Activated naive CD8-positive, alpha-beta T cell treated with anti-CD3 and anti-CD28 coated beads, Interleukin-2, amount 10 ng/mL, durations not matched to agents 7 days and 5 days (primary cell): ENCODE measurements at places on chromosomes 11 and 22. TPM values are rescaled to one million over a fixed set of nuclear protein-coding genes. Genes with fewer than 3 reads are reported as not detected.

The AGBL2 gene
- total RNA-seq = 7.7 TPM

The OR52W1 gene
- not detected for total RNA-seq

The SCGB1D2 gene
- not detected for total RNA-seq

The CHST1 gene
- not detected for total RNA-seq

The SERPIND1 gene
- not detected for total RNA-seq

The MPPED2 gene
- not detected for total RNA-seq

The ACR gene
- not detected for total RNA-seq

The USP2 gene
- total RNA-seq = 0.62 TPM

The SMC1B gene
- total RNA-seq = 2.5 TPM

- no peak for DNase-seq
Observed at GRCh38 chr11:74102321-74102720, 68.5 kb downstream of the C2CD3 start.

DNA sequence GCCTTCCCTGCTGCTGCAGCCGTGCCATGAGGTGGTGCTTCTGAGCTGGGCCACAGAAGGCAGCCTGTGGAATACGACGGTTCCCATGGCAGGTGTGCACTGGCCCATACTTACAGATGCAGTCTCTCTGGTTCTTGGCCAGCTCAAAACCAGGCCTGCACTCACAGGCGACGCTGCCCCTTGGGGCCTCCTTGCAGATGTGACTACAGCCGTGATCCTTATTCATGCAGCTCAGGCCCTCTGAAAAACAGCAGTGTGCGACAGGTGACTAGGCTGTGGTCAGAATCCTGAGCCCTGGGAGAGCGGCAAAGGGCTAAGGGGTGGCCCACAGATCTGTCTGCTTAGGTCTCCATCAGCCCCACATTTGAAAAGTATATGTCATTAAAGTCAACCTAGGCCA lies 22.1 kb downstream of the SCUBE2 start:
- no peak for DNase-seq

DNA sequence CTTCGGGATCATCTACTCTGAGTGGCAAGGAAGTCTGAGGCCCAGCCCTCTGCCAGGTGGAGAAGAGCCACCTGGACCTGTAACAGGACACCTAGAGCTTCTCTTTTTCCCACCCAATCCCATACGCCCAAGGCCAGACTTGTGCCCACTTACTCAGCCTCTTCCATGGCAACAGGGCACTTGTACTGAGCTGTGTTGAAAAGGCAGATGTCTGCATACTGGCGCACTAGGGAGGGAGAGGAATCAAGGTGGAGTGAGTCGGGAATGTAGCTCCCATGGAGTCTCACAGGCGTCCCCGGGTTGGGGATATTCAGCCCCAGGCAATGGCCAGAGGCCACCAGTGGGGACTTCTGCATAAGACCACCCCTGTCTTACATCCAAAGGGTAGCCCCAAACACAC lies 36.1 kb downstream of the TPBGL start:
- peak; percentile 28 for DNase-seq

DNA sequence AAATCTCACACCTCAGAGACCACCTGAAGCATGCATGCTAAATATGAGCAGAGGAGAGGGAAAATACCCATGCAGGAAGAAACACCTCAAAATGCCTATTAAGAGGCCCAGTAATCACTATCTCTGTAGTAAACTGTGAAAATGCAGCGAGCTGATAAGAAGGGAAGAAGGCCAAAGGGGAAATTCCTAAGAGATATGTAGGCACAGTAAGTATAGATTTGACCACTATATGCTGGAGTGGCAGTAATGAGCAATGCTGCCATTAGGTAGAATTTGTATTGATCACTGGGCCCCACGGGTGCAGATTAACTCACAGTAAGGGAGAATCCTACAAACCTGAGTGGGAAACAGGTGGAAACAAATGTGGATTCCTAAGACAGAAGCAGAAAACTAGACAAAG lies 1813.1 kb upstream of the RAG2 start:
- no peak for DNase-seq

GRCh38 chr11:8962841-8963240 lies 1.4 kb downstream of the TMEM9B start:
- DNase-seq = no peak

GRCh38 chr11:43459246-43459645 lies 100.5 kb downstream of the TTC17 start:
- DNase-seq = no peak

DNA sequence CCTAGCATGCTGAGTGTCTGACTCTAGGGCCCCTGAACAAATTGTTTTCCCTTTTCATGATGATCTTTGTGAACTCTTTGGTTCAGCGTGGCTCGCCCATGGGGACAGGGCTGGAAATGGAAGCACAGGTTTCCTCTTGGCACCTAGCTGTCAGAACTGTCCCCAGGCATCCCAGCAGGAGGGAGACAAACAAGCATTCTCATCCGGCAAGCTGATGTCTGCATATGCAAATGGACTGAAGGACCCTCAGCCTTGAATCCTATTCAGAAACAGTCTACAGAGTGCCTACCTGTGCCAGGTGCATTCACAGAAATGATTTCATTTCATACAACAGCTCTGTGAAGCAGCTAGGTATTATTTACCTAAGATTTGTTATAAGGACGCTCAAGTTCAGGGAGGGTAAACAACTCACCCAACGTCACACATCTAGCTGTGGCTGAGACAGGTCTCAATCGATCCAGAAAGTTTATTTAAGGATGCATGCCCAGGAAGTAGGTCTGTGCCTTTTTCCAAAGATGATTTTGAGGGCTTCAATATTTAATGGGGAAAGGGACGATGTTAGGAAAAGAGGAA lies 176.4 kb downstream of the KIRREL3 start:
- DNase-seq = no peak

DNA sequence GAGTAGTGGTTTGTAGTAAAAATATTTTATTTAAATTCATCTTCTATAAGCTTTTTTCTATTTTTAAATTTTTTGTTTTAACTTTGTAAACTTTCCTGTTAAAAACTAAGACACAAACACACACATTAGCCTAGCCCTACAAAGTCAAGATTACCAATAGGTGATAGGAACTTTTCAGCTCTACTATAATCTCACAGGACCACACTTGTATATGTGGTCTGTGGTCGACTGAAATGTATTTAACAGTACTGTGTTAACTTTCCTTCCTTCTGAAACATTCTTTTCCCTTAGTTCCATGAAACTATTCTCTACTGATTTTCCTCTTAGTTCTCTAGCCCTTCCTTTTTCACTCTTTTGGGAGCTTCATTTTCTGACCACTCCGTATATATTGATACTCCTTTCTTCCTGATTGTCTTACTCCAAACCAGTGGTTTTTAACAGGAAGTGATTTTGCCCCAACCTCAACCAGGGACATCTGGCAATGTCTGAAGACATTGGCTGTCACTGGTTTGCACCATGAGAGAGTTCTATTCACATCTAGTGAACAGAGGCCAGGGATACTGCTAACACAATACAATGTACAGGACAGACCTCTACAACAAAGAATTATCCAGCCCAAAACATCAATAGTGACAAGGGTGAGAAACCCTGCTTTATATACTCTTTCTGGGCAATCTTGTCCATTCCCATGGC lies 8.8 kb downstream of the ZW10 start:
- no peak for DNase-seq

DNA sequence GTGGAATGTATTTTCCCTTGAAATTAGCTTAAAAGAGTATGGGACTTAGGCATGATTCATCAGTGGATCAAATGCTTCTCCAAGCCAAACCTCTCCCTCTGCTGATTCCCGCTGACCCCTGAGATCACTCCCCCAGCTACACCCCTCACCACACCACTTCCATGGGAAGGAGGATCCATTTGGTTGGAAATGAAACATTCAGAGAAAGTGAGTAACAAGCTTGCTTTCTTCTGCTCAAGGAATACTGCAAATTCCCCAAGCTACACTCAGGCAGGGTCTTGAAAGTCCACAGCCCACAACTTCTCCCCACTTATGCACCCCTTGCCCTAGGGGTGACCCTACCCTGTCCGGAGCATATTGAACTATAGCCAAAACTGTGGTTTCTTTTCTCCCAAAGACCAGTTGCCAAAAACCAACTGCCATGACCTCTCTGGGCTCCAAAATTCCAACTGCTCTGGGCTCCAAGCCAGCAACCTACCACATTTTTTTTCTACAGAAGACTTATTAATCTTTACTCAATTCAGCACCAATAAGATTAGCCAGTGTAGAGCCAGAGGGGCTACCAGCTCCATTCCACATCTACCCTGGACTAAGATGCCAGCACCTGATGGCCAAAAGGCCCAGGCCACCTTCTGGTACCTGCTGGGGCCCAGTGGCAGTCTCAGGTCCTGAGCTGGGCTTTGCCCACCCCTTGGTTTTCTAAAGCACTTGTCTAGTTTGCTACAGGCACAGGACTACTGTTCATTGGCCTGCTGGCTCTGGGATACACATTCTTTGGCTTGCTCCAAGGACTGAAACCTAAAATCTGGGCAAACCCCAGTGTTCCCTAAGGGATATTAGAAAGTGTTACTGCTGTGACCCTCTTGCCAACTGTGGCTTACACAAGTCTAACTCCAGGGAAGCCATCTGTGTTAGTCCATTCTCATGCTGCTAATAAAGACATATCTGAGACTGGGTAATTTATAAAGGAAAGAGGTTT lies 101.1 kb downstream of the MICAL3 start:
- DNase-seq = no peak

DNA sequence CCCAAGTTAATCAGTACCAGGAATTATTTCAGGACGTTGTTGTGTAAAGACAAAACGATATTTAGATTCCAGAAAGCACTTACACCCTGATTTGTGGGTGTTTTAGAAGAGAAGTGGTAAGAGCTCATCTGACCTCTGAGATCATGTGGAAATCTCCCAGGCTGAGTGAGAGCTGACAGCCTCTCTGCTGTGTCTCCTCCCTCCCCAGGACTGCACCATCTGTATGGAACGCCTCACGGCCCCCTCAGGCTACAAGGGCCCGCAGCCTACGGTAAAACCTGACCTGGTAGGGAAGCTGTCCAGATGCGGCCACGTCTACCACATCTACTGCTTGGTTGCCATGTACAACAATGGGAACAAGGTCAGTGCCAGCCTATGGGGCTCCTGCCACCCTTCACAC lies 20.0 kb downstream of the DTX4 start:
- DNase-seq = no peak

- DNase-seq = peak; percentile 80
Observed at GRCh38 chr22:19291580-19292457, at the start of gene CLTCL1. TSS of gene CLTCL1 (minus strand) at chr22:19291719. CDS start at chr22:19291641, 78 bp downstream.

- no peak for DNase-seq
Observed at GRCh38 chr11:21622566-21622965, 570.3 kb upstream of the ANO5 start.

GRCh38 chr11:2443881-2444820 lies at the start of gene TRPM5:
TSS of gene TRPM5 (minus strand) at chr11:2444514. CDS start at chr11:2423036, 21,478 bp downstream.
- DNase-seq = peak; percentile 79

- DNase-seq = no peak
Observed at GRCh38 chr22:39938509-39939111, 21.6 kb upstream of the TMA7B start.

DNA sequence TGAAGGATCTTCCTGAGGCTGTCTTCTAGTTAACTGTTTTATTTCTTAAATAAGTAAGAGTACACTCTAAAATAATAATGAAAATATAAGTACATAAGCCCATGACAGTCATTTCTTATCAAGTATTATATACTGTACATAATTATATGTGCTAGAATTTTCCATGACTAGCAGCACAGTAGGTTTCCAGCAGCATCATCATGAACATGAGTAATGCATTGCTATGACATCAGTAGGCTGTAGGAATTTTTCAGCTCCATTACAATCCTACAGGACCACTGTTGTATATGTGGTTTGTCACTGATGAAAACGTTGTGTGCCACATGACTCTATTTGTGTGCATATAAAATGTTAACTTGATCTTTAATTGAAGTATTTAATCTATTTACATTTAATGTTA lies 22.0 kb downstream of the ZNF202 start:
- no peak for DNase-seq

GRCh38 chr11:126840201-126840886 lies 160.2 kb downstream of the KIRREL3 start:
- no peak for DNase-seq

DNA sequence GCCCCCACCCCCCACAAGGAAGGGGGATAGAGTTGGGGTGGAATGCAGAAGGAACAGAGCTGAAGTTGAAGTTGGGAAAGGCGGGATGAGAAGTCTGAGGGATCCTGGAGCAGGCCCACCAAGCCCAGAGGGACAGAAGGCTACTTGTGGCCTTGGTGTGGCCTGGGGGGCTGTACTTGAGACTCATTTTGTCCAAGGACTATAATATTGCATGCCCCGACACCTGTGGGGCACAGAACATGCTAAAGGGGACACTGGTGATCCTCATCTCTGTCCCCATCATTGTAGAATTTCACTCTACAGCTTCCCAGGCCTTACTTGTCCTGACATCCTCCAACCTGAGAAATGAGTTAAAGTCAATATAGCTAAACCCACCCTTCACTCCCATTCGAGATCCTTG lies 1.3 kb downstream of the ESAM start:
- DNase-seq = no peak

DNA sequence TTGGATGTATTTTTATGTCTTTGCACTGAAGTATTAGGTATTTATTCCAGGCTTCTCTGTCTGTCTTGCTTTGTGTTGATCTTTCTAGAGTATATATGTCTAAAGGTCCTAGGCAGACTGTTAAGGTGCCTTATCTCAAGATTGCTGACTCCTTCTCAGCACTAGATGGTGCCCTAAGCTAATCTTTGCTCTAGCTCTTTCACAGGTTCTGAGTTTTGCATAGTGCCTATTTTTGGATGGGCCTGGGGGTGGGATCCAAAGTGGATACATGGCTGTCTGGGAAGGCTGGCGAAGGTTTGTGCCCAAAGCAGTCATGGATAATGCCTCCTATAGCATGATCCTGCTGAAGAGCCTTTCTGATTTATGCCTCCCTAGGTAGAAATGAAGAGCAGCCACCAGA lies 154.9 kb downstream of the TRPC6 start:
- no peak for DNase-seq

DNA sequence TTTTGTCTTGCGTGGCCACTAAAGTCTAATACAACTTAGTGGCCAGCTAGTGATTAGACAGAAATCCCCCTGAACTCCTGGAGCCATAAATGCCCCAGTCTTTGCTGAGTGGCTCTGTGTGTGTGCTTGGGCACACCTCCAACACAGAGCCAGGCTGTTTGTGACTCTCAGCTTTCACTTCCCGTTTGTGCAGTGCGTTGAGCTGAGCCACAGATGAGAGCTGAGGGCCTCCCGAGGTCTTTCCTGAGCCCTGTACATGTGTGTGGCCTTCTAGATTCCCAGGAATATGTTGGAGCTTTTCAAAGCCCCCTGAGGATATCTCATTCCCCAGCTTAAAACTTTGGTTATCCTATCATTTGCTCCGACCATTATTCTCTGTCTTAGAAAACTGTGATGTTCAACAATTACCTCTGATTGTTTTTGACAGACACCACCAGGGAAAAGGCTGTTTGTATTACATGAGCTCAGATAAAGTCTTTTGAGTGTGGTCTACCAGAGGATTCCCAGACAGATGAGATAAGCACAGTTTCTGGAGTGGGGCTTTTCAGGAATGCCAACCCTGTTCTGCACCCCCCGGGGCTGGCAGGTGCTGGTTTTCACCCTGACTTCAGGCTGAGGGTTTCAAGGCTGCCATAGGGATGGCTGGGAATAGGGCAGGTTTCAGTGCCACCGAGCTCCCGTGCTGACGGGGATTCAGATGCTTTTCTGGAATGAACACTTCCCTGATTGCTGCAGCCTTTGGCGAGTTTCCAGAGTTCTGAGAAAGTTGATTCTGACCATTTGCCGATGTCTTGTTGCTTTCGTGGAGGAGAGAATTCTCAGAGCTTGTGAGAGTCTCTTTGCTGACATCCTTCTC lies 23.8 kb downstream of the IGHMBP2 start:
- DNase-seq = no peak

- no peak for DNase-seq
Observed at GRCh38 chr22:39181778-39182177, 29.3 kb upstream of the CBX7 start.
